ENCODE measurements at places on chromosomes 7 and 10. TPM values are rescaled to one million over a fixed set of nuclear protein-coding genes. Genes with fewer than 3 reads are reported as not detected.

The OIT3 gene
- under 0.01 TPM for total RNA-seq

The ASAH2B gene
- 3.5 TPM for total RNA-seq

The OR6B1 gene
- total RNA-seq: not detected

The CD36 gene
- total RNA-seq: 406 TPM

The SPDYE2B gene
- not detected for total RNA-seq

The SDK1 gene
- total RNA-seq: 0.19 TPM

The TRPV5 gene
- not detected for total RNA-seq

The CNPY1 gene
- total RNA-seq: not detected
